ENCODE measurements at places on chromosomes 6 and 20.

DNA sequence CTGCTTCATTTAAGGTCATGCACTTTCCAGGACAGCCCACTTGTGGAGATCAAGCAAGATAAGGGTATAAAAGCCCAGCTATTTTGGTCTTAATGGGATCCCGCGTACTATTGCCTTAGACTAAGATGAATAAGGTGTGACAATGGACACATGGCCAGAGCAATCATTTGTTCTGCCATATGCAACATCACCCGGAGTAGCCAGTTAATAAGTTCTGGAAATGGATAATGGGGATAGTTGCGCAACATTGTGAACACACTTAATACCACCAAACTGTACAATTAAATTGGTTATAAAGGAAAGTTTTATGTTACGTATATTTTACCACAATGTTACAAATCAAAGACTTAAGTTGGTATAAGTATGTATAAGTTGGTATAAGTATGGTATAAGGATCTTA lies 674.5 kb downstream of the HDGFL1 start:
- no peak for DNase-seq

DNA sequence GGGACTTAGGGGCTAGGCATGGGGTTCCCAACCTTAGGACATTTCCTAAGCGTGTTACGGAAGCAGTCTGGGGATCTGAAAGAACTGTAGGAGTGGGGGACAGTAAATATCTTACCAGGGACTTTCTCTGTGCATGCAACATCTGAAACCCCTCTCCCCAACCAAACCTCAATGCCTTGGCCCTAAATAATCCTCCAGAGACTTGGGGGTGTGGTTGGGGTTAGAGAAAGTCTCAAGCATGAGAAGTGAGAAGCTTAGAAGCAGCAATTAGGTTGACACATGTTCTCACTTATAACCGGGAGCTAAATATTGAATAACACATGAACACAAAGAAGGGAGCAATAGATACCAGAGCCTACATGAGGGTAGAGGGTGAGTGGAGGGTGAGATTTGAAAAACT lies 74.7 kb downstream of the HTR1E start:
- no peak for DNase-seq

- no peak for DNase-seq
Measured at GRCh38 chr6:63268574-63268973, 51.2 kb downstream of the LGSN start.

- peak; percentile 77 for DNase-seq
Measured at GRCh38 chr20:62627901-62628612, 14.2 kb upstream of the SLCO4A1 start.

- no peak for DNase-seq
Measured at GRCh38 chr20:51153867-51154707, 131.2 kb upstream of the KCNG1 start.

- no peak for DNase-seq
Measured at GRCh38 chr6:101443315-101443714, 49.8 kb downstream of the GRIK2 start.

DNA sequence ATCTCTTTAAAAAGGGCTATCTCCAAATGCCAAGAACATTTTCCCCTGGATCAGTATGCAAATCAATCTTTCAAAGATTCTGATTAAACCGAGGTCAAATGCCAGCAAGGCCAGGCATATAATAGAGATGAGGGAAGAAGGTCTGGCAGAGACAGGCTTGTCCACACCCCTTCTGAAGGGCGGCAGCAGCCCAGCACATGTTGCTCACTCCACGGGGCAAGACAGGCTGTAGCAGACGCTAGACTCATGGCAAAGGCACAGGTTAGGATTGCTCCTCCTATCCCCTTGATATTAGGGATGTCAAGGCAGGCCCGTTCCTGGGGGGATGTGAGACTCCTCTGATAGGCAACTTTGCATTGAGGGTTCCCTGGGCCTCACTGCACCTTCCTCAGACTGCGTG lies 104.7 kb upstream of the RIN2 start:
- no peak for DNase-seq

DNA sequence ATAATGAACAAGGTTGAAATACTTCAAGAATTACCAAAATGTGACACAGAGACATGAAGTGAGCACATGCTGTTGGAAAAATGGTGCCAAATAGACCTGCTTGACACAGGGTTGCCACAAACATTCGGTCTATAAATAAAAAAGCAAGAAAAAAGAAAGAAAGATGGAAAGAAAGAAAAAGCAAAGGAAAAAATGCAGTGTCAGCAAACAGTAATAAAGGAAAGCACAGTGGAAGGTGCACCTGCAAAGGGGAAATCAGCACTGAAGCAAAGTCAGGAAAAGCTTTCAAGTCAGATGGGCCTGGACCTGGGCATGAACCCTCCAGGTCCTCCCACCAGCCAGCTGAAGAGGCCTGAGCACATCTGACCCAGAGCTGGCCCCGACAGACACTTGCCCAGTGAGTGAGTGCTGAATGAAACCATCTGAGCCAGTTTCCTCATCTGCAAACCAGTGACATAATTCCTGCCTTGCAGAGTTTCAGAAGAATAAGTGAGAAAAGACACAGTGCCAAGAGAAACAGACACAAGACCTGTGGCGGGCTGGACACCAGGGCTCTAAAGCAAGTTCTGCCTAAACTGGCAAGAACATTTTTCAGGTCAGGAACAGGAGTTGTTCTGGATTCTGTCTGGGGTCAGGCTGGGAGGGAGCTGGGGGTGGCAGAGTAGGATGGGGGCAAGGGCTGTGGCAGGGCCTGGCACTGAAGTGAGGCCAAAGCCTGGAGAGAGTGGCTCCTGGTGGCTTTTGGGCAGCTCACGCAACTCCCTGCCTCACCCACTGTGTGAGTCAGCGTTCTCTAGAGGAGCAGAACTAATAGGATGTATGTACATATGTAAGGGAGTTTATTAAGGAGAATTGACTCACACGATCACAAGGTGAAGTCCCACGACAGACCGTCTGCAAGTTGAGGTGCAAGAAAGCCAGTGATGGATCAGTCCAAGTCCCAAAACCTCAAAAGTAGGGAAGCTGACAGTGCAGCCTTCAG lies 23.9 kb upstream of the MICB start:
- no peak for DNase-seq

DNA sequence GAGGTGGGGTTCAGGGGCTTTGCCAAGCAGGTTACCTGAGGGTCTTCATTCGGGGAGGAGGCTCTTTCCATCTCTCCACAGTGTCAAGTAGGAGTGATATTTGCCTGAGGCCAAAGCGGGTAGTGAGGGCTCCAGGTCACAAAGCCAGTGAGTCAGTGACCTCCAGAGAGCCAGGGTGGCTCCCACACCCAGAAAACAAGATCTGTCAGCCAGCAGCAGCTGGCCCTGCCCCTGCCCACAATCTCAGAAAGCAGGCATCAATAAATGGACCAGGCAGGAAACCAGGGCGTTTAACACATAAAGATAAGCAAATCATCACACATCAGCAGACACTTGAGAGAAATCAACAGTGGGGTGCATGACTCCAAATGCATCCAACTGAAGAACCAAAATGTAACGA lies 250.8 kb downstream of the CDH26 start:
- DNase-seq: no peak

- DNase-seq: no peak
Measured at GRCh38 chr6:47188588-47189021, 121.1 kb downstream of the TNFRSF21 start.

GRCh38 chr20:11753155-11753554 lies 164.5 kb upstream of the BTBD3 start:
- no peak for DNase-seq

DNA sequence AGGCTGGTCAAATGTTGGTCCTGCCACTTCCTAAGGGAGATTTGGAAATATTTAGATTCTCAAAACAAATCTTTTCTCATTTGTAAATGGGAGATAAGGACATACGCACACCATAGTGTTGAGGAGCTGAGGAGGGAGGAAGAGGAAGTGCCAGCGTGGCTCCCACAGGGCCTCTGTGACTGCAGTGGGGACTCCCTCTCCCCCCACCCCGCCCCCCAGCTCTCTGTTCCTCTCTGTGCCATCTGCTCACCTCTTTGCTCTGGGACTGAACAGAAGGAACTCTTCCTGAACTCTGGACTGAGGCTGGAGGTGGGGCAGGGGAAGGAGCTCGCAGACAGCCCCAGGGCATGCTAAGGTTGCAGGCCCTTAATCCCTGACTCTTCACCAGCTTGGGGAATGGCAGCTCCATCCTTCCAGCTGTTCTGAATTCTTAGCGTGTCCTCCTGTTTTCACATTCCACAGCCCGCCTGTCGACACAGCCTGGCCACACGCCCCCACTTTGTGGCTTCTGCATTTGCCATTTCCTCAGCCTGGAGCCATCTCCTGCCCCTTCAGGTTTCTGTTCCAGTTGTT lies 11.4 kb downstream of the DDX27 start:
- DNase-seq: no peak

GRCh38 chr6:42783177-42783875 lies 1.5 kb downstream of the BICRAL start:
- DNase-seq: peak; percentile 89

DNA sequence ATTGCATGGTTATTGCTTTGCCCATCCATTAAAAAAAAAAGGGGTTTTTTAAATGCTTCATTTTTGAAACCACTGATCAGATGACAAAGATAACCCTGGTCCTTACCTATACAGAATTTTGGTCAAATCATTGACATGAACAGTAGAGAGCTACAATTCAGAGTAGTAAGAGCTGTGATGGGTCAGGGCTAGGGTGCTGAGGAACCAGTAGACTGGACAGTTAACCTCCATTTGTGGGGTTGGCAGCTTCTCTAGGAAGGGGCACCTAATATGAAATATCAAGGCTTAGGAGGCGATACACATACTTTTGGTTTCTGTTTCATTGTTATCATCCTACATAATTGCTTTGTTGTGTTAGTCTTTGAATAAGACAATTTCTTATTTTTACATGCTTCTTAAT lies 55.1 kb downstream of the ORC3 start:
- no peak for DNase-seq

GRCh38 chr20:32731882-32732266 lies 11.4 kb downstream of the COMMD7 start:
- DNase-seq: no peak

DNA sequence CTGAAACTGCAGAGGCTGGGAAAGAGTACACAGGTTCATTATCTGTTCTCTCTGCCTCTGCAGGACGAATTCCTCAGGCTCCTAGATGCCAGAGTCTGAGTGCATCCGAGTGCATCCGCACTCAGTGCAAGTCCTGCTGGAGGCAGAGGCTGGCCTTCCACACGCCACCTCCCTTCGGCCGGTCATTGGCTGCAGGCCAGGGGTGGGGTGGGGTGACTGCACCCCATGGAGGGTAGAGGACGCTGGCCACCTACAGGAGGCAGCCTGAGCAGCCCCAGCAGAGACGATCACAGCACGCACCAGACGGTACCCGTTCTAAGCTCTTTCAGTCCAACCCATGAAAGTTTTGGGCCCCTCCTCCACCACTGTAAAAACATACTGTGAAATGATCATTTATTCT lies 11.7 kb downstream of the SFT2D1 start:
- DNase-seq: no peak

GRCh38 chr20:49571553-49571835 lies 3.6 kb upstream of the PTGIS start:
- no peak for DNase-seq

DNA sequence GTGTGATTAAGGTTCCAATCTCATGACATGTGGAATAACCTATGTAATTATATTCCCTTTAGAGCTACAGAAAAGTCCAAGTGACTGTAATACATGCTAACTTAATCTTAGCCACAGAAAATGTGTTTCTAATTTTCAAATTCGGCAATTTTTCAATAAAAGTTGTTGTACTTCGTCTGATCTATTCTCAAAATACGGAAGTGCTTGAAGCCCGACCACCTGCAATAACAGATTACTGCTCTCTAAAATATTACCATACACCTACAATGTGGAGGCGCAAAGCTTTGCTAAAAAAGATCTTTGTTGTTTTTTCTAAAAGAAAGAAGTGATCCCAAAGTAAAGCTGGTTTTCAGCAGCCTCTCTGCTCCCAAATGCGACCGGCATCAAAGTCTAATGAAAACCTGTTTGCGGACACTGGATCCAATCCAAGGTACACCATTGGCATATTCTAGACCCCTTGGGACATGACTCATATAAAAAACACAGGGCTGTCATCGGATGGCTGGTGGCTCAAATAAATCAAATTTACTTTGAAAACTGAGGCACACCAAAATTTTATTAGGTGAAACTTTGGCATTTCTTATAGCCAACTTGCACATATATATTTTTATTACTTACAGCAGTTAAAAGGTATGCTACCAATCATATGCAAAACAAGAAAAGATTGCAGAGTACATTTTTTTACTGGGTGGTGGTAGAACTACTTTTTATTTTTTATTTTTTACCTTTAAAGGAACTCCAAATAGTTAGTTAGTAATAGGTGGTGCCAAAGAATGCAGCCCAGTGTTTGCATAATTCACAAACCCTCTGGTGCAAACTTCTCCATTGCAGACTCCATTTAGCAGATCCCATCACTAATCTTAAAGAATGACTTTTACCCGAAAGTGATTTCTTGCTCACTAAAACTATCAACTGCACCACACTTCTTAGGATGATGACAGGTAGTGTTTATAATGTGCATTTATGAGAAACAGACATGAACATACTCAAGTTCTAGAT lies 118.7 kb upstream of the TBX18 start:
- peak; percentile 20 for DNase-seq

- DNase-seq: peak; percentile 91
Measured at GRCh38 chr20:62370115-62370806, 3.1 kb upstream of the LAMA5 start.

DNA sequence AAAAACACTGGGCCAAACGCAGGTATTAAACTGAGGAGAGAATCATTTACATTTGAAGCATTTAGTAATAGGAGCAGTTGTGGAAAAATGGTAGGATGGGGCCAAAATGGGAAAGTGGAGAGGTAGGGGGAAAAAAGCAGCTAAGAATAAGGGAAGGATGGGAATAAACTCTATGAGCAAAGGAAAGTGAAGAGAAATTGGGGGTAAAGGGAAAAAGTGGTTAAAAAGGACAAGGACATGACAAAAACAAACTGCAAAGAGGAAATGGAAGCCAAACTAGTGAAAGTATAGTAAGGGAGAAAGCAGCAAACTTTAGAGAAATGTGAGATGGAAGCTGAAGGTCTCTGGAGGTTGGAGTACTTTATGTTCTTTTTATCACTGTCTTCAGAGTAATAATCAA lies 6.2 kb upstream of the ZSCAN16 start:
- no peak for DNase-seq

DNA sequence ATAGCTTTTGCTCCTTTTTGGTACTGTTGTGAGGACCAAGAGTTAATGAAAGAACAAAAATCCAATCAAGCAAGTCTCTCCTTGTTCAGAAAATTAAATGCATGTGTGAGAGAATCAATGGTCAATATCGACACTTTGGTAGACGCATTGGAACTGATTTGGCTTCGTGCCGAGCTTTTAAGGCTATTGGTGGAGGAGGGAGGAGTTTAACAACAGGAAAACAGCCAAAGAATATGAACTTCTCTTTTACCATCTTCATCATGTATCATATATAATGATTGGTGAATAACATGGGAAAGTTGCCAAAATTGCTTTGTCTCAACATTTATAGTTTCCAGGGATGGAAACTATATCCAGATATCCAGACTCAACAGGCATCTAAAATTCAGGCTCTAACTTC lies 266.5 kb upstream of the CITED2 start:
- no peak for DNase-seq

DNA sequence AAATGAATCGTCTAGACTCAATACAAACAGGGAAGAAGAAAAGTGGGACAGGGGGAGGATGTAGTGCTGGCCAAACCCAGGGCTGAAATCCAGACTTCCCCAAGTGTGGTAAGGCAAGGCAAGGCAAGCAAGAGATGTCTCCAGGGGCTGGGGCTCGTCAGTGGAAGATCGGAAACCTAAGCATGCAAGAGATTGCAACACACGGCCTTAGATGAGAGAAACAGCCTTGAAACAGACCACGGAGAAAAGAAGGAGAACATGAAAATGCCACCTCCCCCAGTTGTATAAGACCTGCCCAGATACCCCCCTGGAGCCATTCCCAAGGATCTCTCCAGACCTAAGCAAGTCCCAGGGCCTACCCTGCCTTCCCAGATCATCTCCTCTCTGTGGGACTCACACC lies 20.0 kb downstream of the VEGFA start:
- no peak for DNase-seq
